Heart right ventricle (tissue), 16 donors: ENCODE measurements at places on chromosomes 7 and 10. TPM values are rescaled to one million over a fixed set of nuclear protein-coding genes. Genes with fewer than 3 reads are reported as not detected.
A peak's percentile ranks its signal among the peaks of the same experiment; 100 is the strongest.

OR2A1 gene
- 0.01 TPM for polyA plus RNA-seq

DNA sequence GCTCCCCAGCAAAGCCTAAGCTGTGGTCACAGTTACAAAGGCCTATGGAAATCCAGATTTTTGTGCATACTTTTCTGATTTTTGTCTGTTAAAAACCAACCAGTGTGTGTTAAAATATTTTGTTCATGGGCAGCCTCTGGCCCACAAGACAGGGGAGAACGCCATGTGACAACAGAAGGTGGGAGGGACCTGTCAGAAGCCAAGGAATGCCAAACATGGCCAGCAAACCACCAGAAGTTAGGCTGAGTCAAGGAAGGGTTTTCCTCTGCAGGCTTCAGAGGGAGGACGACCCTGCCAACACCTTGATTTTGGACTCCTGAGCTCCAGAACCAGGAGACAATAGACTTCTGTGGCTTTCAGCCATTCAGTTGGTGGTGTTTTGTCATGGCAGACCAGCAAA, 127.3 kb downstream of the CUL2 start:
- no peak for DNase-seq

DNA sequence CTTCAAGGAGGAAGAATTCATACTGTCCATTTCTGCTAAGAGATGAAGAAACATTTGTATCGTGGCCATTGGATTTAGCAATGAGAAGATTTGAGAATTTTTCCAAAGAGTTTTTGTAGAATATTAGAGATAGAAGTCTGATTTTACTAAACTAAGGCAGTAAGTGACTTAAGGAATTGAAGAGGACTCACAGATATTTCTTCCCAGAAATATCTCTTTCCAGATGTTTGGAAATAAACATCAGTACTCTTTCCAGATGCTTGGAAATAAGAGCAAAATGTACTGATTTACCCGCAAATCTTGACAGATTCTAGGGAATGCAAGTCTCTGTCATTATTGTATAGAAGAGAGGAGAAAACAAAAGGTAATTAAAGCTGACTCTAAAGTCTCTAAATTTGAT, 91.3 kb downstream of the IMMP2L start:
- no peak for DNase-seq

DENND11 gene
- polyA plus RNA-seq: 3.4 TPM

DNA sequence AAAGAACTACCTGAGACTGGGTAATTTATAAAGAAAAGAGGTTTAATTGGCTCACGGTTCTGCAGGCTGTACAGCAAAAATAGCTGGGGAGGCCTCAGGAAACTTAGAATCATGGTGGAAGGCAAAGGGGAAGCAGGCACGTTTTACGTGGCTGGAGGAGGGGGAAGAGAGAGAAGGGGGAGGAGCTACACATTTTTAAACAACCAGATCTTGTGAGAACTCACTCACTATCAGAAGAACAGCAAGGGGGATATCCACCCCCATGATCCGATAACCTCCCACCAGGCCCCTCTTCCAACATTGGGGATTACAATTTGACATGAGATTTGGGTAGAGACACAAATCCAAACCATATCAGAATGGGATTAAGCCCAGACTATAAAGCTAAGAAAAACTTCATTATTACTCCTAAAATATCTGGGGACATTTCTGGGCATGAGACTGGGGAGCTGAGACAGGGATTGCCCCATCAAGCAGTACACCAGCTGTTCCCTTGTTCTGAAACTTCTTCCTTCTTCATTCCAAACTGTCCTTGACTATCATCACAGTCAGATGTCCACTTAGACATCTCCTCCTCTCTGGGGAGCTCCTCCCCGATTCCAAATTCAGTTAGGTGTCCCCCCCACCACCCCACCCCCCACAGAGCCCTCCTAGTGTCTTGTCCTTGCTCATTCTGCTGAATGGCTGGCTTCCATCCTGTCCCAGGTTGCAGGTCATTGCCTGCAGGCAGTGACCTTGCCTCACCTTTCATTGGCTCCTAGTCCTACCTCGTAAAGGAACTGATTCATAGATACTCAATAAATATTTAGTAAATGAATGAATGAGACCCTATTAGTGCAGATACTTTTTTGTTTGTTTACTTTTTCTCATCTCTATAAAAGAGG, 132.6 kb downstream of the EVX1 start:
- DNase-seq: no peak

DNA sequence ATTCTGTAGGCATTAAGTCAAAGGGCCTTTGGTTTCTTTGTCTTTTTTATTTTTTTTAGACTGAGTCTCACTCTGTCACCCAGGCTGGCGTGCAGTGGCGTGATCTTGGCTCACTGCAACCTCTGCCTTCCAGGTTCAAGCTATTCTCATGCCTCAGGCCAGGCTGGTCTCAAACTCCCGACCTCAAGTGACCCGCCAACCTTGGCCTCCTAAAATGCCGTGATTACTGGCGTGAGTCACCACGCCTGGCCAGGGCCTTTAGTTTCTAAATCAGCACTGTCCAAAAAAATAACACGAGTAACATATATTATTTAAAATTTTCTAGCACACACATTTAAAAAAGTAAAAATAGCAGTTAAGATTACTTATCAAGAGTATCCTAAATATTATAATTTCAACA, 11.1 kb upstream of the ACSL5 start:
- peak; percentile 60 for DNase-seq

- no peak for DNase-seq
Measured at GRCh38 chr10:102555781-102556328, 52.1 kb downstream of the SUFU start.

DNA sequence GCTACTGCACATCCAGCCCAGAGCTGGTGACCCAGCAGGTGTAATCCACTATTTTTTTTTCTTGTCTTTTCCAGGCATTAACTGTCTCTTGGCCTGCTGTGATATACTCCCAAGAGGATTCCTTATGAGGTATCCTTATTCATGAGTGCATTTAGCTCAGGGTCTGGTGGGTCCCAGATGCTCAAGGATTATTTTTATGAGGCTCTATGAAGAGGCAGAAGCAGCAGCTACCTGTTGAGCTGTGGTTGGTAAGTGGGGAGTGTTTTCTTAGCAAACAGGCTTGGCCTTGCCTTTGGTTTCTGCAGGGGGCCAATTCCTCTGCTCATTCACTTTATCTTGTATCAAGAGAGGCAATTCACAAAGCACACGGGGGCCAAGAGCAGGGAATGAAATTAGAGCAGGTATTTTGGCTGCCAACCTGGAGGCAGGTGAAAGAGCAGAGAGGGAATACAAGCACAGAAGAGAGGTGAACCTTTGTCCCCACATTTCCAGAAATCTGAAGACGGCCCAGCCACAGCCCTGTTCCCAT, 221.6 kb downstream of the TMEM178B start:
- no peak for DNase-seq

DNA sequence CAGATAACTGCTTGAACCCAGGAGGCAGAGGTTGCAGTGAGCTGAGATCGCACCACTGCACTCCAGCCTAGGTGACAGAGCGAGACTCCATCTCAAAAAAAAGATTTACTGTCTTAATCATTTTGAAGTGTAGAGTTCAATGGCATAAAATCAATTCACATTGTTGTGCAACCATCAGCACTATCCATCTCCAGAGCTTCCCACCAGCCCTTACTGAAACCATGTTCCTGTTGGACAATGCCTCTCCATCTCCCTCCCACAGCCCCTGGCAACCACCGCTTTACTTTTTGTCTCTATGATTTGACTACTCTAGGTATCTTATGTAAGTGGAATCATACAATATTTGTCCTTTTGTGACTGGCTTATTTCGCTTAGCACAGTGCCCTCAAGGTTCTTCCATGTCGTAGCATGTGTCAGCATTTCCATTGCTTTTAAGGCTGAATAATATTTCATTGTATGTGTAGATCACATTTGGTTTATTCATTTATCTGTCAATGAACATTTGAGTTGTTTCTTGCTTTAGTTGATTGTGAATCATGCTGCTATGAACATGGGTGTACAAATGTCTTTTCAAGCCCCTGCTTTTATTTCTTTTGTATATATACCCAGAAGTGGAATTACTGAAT, 33.1 kb downstream of the NACAD start:
- DNase-seq: no peak

- no peak for DNase-seq
Measured at GRCh38 chr7:108376206-108376605, 80.0 kb downstream of the NRCAM start.

AOAH gene
- polyA plus RNA-seq: 1.1 TPM

GRCh38 chr7:98641646-98642500, 24.8 kb downstream of the NPTX2 start:
- no peak for DNase-seq

LRMDA gene
- polyA plus RNA-seq: 4.0 TPM

GRCh38 chr10:124256151-124256550, 162.6 kb downstream of the OAT start:
- no peak for DNase-seq

GPR37 gene
- polyA plus RNA-seq: not detected

GRCh38 chr10:97291357-97292096, 910 bp downstream of the ARHGAP19 start:
- no peak for DNase-seq
